RPMI8226 (cell line): ENCODE measurements at places on chromosomes 2 and 18.

DNA sequence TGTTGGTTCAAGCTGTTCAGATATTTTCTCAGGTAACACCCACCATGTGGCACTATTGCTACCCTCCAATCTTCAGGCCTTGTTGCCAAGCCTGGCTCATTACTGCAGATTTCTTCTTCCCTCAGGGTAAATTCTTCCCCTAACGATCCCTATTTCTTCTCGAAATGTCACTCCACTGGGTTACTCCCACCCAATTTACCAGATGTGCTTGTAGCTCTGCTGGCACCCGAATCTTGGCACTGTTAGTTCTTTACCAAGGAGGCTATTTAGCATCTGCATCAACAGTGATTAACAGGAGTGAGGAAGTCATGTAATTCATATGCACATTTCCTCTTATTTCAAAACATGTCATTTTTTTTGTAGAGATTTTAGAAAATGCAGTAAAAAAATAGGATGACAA lies 217.1 kb upstream of the CYRIA start:
- no peak for DNase-seq

DNA sequence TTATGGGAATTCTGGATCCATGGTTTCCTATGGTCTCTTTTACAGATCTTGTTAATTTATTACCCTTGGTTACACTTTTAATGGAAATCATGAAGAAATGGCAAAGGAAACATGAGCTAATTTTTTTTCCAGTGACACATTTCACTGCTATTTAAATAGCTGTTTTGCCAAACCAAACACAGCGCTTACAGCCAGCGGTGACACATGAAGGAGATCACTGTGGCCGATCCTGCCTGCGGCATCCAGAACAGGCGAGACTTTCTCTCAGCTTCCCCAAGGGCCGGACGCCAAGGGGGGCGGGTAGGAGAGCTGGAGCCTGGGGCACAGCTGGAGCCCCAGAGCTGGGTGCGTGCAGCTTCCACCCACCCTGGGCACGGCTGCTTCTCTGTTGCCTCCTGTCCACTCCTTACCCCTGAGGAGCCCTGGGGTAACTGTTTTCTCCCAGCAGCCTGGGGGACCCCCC lies 81.4 kb upstream of the PKDCC start:
- no peak for DNase-seq

GRCh38 chr18:3902676-3903075 lies 452.7 kb downstream of the TGIF1 start:
- DNase-seq, result no peak

GRCh38 chr2:2777876-2778275 lies 446.8 kb upstream of the MYT1L start:
- DNase-seq, result no peak
